ENCODE measurements at places on chromosomes 11 and 22.

- no peak for DNase-seq
Observed at GRCh38 chr11:49302360-49302759, 94.0 kb upstream of the FOLH1 start.

- DNase-seq: no peak
Observed at GRCh38 chr11:108897071-108897481, 232.2 kb downstream of the DDX10 start.

- no peak for DNase-seq
Observed at GRCh38 chr11:3984896-3985295, 109.7 kb upstream of the RRM1 start.

GRCh38 chr22:45318558-45319323, 9.0 kb downstream of the FAM118A start:
- no peak for DNase-seq

DNA sequence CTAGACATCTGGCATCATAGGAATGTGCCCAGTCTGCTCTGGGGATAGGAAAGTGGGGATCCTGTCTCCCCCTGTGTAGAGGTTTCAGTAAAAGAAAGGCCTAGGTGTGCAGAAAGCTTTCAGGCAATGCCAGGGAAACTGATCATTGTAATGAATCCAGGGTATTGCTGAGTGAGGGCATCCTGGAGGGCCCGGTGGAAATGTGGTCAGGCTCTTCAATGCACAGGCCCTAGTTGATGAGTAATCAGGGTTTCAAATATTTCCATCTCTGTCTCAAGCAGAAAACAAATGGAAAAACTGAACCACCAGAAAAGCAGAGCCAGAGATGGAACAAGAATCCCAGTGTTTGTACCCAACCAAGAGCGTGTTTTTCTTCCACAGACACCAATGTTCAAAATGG, 2.0 kb downstream of the CD3E start:
- no peak for DNase-seq
